ENCODE measurements at places on chromosomes 4 and X. TPM values are rescaled to one million over a fixed set of nuclear protein-coding genes. Genes with fewer than 3 reads are reported as not detected.

Gene ARAP2
- total RNA-seq, result 156 TPM

Gene TCP11X2
- not detected for total RNA-seq

Gene C1QTNF7
- total RNA-seq, result not detected

Gene GLRB
- not detected for total RNA-seq

Gene PNMA3
- 0.53 TPM for total RNA-seq

DNA sequence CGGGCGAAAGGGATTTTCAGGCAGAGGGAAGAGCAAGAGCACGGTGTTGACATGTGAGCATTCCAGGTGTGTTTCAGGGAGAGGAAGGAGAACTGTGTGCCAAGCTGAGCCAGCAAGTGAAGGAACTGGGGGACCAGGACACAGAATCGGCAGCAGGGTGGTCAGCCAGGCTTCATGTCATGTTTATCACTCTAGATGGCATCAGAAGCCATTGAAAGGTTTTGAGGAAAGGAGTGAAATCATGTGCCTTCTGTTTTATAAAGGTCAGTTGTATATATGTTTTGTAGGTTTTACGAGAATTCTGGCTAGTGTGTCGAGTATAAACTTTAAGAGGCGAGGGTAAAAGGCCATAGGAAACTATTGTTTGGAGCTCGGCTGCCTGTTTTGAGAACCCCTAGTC lies 682.3 kb downstream of the TRIML1 start:
- no peak for DNase-seq

- no peak for DNase-seq
These were observed 255.3 kb downstream of the RAPGEF2 start for GRCh38 chr4:159358226-159358625.

DNA sequence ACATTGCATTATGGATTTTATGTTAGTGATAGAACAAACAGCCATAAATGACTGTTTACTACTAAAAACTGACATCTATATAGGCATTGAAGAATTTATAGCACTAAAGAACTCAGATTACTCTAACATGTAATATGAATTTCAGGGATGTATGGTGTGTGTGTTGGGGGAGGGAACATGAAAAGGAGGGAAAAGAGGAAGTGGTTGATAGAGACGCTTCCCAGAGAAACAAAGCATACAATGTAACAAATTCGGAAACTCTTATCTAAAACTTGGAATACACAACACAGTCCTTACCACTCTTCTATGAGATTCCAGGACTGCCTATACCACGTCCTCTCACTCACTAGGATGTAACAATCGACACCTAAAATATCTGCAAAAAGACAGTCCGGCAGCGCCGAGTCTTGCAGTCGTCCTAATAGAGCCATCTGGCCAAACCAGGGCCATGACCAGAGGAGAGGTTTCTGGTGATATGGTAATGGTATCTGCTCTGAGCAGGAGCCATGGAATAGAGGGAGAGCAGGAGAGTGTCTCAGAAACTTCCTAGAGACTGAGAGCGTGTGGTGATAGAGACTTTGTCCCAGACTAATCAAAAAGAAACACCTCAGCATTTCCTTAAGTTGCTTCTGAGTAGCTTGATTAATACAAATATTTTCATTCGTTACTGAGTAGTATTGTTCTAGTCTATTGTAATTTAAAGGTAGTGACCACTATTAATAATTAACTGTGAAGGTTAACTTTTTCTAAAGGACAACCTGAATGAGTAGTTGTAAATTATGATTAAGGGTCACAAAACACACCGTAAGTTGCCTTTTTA lies 251.9 kb upstream of the ETNPPL start:
- DNase-seq, result no peak

DNA sequence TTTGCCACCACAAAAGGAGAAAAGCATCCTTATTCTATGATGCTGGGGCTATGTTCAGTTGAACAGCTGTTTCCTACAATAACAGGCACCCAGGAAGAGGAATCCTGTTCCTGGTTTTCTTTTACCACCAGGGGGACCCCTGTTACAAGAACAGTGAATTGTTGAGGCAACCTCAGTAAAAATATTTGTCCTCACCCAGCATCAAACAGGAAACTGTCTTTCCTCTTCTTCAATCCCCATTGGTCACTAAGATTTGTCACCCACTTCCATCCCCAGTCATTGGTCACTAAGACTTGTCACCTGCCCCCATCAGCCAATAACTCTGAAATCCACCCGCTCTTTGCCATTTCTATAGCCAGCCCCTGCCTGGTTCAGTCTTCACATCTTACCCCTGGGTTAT lies 143.5 kb upstream of the GALNT7 start:
- DNase-seq, result no peak

GRCh38 chrX:85378461-85378860 lies 1.0 kb downstream of the POF1B start:
- no peak for DNase-seq
